Psoas muscle (tissue), 8 donors: ENCODE measurements at places on chromosomes 16 and 17. TPM values are rescaled to one million over a fixed set of nuclear protein-coding genes. Genes with fewer than 3 reads are reported as not detected.

KLHL36 gene
- total RNA-seq, result 13.1 TPM

USP6 gene
- 0.43 TPM for total RNA-seq

NECAB2 gene
- total RNA-seq, result not detected

MXRA7 gene
- total RNA-seq, result 57.0 TPM

CCL3 gene
- 0.30 TPM for total RNA-seq

CTF1 gene
- 16.6 TPM for total RNA-seq

SEPTIN1 gene
- 0.34 TPM for total RNA-seq

SLC5A10 gene
- total RNA-seq, result not detected

GAA gene
- total RNA-seq, result 33.0 TPM

TBC1D3B gene
- total RNA-seq, result 1.3 TPM

GRCh38 chr16:5580296-5580695 lies 482.7 kb upstream of the EEF2KMT start:
- no peak for DNase-seq

- no peak for DNase-seq
Observed at GRCh38 chr16:53100131-53100748, 45.4 kb downstream of the CHD9 start.

- no peak for DNase-seq
Observed at GRCh38 chr17:38861399-38861843, 7.9 kb upstream of the RPL23 start.

GRCh38 chr17:60901242-60901641 lies 223.6 kb downstream of the BCAS3 start:
- no peak for DNase-seq

GRCh38 chr17:877630-878029 lies 95.5 kb downstream of the MRM3 start:
- DNase-seq, result no peak

DNA sequence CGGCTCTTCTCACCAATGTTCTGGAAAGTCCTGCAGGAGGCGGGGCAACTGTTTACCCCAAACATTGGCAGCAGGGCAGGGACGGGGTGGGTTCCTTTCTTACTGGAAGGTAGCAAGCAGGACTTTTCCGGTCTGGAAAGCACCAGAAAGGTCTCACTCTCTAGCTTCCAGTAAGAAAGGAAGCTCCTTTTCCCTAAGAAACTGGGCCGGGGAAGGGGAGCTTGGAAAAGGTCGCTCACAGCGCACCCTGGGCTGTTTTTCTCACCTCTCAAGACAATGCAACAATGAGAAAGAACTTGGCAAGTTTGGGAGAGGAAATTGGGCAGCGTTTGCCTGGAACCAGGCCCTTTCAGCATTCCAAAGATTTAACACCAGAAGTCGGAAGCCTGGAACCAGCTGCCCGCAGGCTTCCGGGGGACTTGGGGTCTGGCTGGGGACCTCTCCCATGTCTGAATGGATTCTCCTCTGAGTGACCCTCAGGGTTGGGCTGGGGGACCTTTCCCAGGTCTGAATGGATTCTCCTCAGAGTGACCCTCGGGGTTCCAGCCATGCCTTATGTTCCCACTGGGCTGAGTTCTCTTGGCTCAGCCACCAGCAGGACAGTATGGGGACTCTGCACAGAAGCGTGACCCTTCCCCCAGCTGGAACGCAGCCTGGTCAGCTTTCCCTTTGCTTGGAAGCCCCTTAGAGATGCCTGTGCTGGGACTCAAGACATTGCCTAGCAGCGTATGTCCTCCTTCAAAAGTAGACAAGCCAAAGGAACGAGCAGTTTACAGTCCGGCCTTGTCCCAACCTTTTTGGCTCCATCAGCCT lies 166.5 kb upstream of the PLCG2 start:
- DNase-seq, result no peak

DNA sequence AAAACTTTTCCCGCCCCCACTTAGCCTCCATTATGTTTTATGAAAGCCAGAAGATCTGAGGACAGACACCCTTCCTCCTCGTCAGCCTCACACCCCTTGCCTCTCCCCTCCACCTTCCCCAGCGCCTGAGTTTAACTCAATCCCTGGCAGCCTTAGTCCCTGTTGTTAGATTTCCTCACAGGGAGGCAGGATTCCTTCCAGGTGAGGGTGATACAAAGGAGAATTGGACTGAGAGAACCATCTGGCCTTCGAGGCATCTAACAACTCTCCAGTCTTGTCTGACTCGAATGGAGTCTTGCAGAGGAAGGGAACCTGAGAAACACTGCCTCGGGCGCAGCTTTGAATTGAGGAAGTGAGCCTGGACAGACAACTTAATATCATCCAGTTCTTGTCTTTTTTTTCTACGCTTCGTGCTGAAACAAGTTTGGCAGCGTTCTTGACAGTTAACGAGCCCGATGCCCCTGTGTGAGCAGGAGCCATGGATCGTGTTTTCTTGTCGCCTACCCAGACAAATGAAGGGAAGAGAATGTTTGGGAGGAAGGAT lies 1.3 kb upstream of the ZNF768 start:
- DNase-seq, result no peak

DNA sequence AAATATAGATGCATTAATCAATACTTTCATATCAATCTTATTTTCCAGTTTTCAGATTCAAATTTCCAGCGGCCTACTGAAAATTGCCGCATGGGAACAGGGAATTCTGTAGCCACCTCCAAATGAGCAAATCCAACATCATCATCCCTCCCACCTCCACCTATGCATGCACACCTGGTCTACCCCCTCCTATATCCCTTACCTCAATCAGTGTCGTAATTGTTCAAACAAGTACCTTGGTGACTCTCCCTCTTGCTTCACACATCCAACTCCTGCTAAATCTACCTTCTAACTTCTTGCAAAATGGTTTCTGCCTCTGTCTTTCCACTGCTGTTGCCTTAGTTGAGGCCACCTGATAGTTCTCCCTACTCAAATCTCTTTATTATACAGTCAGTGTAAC lies 160.1 kb downstream of the SOX9 start:
- DNase-seq, result no peak

GRCh38 chr17:80008848-80009247 lies 26.8 kb downstream of the TBC1D16 start:
- peak; percentile 44 for DNase-seq

- peak; percentile 84 for DNase-seq
Observed at GRCh38 chr17:44947461-44948314, at the start of gene KIF18B. TSS of gene KIF18B (minus strand) at chr17:44947773. CDS start at chr17:44936344, 11,429 bp downstream.

- no peak for DNase-seq
Observed at GRCh38 chr17:64423881-64424280, 25.0 kb upstream of the MILR1 start.

DNA sequence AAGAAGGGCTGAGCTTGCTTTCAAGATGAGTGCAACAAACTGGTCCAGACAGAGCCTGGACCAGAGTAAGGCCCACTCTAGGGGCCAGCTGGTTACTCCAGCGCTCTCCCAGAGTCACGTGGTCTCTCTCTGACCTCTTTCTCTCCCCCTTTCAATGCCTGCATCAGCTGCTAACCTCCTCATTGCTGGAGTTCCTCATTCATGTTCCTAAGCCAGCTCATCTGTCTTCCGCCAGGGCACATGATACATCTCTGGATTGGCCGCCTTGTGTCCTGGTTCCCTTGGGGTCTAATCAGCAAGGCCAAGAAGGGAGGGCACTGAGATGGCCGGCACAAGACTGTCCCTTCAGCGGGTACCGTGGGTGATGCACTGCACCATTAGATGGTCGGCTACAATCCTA lies 26.9 kb upstream of the ZFP90 start:
- no peak for DNase-seq

DNA sequence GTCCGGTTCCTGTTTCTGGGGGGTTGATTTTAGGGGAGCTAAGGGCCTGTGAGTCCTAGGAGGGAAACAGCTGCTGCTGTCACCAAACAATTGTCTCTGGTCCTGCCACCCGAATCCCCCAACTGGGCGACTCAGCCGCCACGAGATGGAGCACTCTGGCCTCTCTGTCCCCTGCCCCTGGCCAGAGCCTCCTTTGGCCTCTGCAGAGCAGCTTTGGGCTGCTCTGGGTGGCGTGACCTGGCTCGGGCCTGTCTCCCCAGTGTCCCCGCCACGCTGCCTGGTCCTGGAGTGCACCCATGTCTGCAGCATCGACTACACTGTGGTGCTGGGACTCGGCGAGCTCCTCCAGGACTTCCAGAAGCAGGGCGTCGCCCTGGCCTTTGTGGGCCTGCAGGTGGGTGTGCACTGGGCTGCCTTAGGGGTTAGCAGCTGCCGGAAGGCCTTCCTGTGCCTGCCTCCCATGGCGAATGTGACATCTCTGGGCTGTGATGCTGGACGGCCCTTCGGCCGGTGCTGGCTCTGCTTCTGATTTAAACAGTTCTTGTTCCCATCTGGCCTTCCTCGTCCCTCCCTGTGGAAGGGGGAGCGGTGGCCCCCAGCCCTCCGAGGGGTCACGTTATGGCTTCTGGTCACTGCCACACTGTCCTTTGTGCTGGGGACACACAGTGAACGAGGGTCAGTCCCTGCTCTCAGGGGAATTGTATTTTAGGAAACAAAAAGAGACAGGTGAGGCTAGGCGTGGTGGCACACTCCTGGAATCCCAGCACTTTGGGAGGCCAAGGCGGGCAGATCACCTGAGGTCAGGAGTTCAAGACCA lies 11.6 kb upstream of the RNF213 start:
- peak; percentile 35 for DNase-seq

- DNase-seq, result peak; percentile 96
Observed at GRCh38 chr16:68287276-68288251, 23.2 kb downstream of the SLC7A6OS start.

- DNase-seq, result no peak
Observed at GRCh38 chr16:86531641-86532525, 21.6 kb downstream of the FOXF1 start.

DNA sequence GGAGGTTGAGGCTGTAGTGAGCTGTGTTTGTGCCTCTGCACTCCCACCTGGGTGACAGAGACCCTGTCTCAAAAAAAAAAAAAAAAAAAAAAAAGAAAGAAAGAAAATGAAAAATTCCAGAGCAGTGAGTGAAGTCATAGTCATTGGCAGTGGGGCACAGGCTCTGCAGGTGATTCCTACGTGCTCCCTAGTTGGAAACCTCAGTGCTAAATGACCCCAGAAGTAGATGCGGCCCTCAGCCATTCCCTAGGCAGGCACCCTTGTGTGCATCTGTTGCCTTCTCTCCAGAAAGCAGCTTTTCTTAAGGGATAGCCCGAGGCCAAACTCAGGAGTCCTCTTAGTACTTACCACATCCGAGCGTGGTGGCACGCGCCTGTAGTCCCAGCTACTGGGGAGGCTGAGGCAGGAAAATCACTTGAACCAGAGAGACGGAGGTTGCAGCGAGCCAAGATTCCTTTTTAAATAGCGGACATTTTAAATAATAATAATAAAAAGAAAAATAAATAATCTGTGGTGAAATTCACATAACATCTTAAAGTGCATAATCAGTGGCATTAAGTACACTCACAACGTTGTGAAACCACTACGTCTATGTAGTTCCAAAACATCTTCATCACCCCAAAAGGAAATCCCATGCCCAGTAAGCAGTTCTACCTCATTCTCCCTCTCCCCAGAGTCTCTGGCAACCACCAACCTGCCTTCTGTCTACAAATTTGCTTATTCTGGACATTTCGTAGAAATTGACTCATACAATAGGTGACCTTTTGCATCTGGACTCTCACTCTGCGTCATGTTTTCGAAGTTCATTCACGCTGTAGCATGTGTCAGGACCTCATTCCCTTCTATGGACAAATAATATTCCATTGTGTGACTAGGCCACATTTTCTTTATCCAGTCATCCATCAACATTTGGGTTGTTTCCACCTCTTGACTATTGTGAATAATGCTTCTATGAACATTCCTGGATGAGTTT lies 12.5 kb upstream of the SPHK1 start:
- no peak for DNase-seq

DNA sequence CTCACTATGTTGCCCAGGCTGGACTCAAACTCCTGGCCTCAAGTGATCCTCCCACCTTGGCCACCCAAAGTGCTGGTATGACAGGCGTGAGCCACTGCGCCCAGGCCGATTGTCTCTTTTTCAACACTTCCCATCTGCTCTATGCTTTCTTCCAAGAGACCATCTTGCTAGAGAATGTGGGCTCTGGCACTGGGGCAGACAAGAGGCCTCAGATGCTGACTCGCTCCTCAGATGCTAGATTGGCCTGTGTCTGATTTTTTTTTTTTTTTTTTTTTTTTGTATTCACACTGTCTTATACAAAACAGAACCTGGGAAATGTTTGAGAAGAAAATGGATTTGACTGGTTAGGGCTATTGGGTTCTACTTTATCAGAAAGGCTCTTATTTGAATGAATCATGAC lies 58.2 kb downstream of the CYB5D2 start:
- no peak for DNase-seq

DNA sequence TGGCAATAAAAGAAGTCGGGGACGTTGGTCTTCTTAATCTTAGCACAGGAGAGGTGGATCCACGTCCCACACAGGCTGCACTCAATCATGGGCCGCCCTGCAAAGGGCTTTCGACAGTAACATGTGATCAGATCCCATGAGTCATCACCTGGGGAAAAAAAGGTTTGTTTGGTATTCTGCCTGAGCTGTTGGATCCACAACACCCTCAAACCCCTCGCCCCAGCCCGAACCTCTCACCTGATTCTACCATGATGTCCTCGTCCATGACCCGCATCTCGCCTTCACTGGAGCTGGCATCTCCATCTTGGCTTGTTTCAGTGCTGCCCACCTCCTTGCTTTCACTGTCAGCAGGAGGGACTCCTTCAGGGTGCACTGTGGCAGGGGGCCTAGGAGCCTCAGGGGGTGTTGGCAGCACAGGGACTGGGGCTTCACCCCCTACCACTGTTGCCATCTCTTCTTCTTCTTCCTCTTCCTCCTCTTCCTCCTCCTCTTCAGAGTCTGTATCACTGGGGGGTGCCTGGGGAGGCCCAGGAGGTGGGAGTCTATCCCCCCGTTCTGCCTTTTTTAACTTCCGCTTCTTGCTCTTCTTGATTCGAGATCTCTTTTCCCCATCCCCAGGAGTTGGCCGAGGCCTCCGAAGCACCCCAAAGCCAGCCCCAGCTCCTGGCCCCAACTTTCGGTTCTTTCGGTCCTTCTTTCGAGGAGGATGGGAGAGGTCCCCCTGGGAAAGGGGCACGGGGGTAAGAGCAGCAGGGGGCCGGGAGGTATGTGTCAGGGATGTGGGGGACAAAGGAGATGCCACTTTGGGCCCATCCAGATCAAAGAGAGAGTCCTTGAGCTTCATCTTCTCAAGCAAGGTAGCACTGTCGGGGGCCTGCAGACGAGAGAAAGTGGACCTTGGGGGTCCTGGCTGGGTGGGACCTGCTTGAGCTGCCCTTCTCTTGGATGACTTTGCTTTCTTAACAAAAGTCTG lies 1.7 kb upstream of the DVL2 start:
- DNase-seq, result no peak

- DNase-seq, result no peak
Observed at GRCh38 chr17:17999364-18000029, 26.8 kb downstream of the DRC3 start.

GRCh38 chr16:85504242-85504641 lies 108.9 kb upstream of the GSE1 start:
- DNase-seq, result no peak

- no peak for DNase-seq
Observed at GRCh38 chr17:44655983-44656710, at the start of gene MEIOC. TSS of gene MEIOC (plus strand) at chr17:44656468. CDS start at chr17:44656614, 146 bp downstream.

GRCh38 chr16:74606521-74607309 lies at the start of gene GLG1:
TSS of gene GLG1 (minus strand) at chr16:74607114. CDS start at chr16:74607094, 20 bp downstream.
- peak; percentile 96 for DNase-seq

- no peak for DNase-seq
Observed at GRCh38 chr16:69193855-69194254, 6.9 kb downstream of the SNTB2 start.

GRCh38 chr17:2017274-2017941 lies 7.7 kb downstream of the RTN4RL1 start:
- DNase-seq, result no peak
